ENCODE measurements at places on chromosomes 5 and 9.

- DNase-seq: no peak
These were observed 92.4 kb downstream of the MED27 start for GRCh38 chr9:131987232-131987631.

GRCh38 chr9:8143677-8144076 is 344.1 kb upstream of the DMAC1 start:
- no peak for DNase-seq

DNA sequence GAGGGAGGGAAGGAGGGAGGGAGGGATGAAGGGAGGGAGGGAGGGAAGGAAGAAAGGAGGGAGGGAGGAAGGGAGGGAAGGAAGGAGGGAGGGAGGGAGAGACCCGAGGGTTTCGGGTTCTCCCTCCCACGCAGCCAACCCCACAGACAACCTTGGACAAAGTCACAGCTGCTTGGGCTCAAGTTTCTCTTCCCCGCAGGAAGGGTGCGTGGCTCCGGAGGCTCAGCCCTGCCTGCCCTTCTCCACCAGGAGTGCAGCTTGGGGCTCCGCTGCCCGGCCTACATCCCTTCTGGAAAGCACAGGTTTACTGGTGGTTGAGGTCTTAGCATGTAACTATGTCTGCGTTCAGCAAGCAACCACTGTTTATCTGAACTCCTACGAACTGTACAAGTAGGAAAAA is 15.0 kb downstream of the SLC12A7 start:
- no peak for DNase-seq

GRCh38 chr5:120320626-120321025 is 143.5 kb upstream of the PRR16 start:
- no peak for DNase-seq

DNA sequence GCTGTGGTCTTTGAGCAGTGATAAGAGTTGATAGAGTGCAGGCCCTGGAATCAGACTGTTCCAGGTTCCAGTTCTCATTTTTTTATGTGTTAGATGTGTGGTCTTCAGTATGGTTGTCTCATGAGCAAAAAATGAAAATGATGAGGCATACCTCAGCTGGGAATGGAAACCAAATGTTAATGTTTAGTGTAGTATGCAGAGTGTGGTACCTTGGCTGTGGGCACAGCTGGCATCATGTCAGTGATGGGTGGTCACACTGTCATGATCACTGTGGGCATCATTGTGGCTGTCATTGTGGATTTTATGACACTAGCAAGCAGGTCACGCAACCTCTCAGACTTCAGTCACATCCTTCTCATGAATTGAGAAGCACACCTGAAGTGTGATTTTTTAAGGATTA is 6.4 kb downstream of the ABLIM3 start:
- DNase-seq: no peak
